ENCODE measurements at places on chromosomes 3 and 15. TPM values are rescaled to one million over a fixed set of nuclear protein-coding genes. Genes with fewer than 3 reads are reported as not detected.

DNA sequence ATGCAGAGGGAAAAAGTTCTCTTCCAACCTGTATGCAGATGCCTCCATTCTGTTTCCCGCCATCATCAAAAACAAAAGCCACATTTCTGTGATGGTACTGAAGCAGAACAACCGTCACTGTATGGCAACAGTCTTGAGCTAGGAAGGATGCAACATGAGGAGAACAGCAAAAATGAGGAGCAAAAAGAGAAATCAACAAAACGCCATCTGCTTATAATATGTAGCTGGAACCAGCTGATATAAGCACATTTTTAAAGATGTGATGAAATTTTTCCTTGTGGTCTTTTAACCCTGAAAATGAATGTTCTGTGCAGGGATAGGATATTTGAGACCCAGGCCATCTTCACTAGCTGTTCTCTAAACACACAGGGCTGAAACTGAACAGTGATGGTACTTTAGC is 287.0 kb downstream of the ZIC4 start:
- no peak overlapping the region for H3K27ac ChIP-seq
- no peaks in the 10 kb centered on the region for H3K27me3 ChIP-seq
- DNase-seq, result no peak

- no peak overlapping the region for H3K27ac ChIP-seq
- H3K4me1 ChIP-seq, result no peaks in the 10 kb centered on the region
- H3K27me3 ChIP-seq, result no peaks in the 10 kb centered on the region
- no peak overlapping the region for H3K4me3 ChIP-seq
These were observed 51.4 kb downstream of the HES1 start for GRCh38 chr3:194187233-194187944.

DNA sequence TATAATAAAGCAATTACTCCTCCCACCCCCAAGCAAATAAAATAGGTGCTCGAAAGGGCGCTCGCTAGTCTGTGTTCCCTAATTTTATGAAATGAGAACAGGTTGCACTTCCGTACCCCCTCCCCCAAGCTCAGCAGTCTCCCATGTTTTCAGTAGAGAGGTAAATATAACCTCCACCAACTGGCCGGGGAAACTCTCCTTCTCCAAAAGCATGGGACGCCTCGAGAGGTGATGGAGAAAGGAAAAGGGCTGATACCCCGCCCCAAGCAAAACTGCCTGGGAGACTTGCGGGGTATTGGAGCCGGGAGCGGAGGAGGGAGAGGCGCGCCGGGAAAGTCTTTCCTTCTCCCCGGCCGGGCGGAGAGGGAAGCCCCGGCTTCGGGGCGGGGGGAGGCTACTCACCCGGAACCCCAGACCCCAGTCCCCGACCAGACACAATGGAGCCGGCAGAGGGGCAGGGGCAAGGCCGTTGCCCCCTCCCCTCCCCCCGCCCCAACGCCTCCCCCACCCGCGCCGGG is 605 bp downstream of the DCUN1D1 start:
- peak overlapping the region; percentile 89 for H3K4me3 ChIP-seq
- H3K27me3 ChIP-seq, result no peaks in the 10 kb centered on the region
- no peak for DNase-seq
- H3K36me3 ChIP-seq, result no peaks in the 10 kb centered on the region

DNA sequence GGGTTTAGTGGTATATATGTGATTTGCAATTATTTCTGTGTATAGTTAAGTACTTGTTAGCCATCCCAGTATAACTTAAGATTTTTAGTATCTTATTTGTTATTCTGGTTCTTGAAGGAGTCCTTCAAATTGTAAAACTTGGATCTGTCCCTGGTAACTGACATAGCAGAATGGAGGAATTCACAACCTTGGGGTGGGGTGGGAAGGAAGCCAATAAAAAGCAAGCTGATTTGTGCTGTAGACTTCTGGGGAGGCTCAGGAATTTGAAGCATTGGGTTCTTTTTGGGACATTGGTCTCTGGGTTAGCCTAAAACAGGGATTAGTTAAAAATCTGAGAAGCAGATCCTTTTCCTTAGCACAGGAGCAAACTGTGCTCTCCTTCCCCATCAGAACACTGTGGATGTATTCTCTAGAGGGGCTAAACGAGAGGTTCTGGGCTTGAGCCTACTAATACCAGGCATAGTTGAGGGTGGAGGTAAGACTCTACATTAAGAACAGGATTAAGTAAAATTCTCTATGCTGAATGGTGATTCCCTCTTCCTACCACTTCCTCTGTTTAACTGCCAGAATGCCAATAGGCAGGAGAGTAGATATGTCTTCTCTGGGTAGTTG is 42.2 kb downstream of the GMPS start:
- H3K36me3 ChIP-seq, result peaks cover 11% of the 10 kb centered on the region
- H3K4me1 ChIP-seq, result no peaks in the 10 kb centered on the region
- H3K4me3 ChIP-seq, result no peak overlapping the region

DNA sequence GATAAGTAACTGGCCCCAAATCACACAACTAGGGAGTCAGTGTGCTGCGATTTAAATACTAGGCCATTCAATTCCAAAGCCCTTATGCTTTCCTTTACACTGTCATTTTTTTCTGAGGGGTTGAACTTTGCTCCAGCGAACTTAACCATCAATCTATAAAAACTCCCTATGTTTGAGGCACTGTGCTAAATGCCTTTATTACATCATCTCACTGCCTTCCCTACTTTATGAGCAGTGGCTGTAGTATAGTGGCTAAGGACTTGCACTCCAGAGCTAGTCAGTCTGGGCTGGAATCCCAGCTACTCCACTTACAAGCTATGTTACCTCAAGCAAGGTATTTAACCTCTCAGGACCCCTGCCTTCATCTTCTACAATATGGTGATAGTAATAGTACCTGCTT is 26.9 kb upstream of the WDR72 start:
- H3K4me1 ChIP-seq, result no peaks in the 10 kb centered on the region
- H3K27me3 ChIP-seq, result no peaks in the 10 kb centered on the region
- no peak overlapping the region for H3K4me3 ChIP-seq
- H3K27ac ChIP-seq, result no peak overlapping the region

- no peak overlapping the region for H3K27ac ChIP-seq
- H3K36me3 ChIP-seq, result no peaks in the 10 kb centered on the region
- no peak for DNase-seq
These were observed 217.6 kb downstream of the TPRG1 start for GRCh38 chr3:189389346-189389745.

GRCh38 chr3:125129512-125129997 is 73.8 kb upstream of the HEG1 start:
- no peak for DNase-seq
- H3K4me1 ChIP-seq, result peaks cover 15% of the 10 kb centered on the region
- H3K4me3 ChIP-seq, result no peak overlapping the region
- peak overlapping the region; percentile 74 for H3K27ac ChIP-seq
- no peaks in the 10 kb centered on the region for H3K27me3 ChIP-seq

DNA sequence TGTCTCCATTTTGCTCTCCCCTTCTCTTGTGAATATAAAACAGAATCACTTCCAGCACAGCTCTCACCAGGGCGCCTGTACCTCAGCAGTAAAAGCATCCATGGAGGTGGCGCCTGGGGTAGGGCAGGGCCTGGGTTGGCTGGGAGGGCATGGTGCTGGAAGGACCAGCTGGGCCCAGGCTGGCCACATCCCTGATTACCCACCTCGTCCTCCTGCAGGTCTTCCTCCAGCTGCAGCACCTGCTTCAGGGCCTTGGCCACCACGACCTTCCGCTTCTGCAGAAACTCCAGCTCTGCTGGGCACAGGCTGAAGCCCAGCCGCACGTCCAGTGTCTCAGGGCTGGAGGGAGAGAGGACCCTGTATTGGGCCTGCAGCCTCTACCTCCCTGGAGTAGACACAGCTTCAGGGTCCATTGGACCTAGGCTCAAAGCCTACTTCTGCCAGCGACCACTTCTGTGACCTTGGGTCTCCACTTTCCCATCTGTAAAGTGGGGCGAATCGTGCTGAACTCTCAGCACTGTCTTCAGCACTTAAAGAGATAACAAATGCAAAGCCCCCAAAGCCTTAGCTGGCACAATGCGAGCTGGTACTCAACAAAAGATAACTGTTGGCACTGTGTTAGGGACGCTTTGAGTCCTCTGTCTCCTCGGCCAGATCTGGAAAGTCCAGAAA is 23.8 kb downstream of the PLA2G4E start:
- H3K27me3 ChIP-seq, result no peaks in the 10 kb centered on the region
- H3K27ac ChIP-seq, result no peak overlapping the region
- DNase-seq, result peak; percentile 42

DNA sequence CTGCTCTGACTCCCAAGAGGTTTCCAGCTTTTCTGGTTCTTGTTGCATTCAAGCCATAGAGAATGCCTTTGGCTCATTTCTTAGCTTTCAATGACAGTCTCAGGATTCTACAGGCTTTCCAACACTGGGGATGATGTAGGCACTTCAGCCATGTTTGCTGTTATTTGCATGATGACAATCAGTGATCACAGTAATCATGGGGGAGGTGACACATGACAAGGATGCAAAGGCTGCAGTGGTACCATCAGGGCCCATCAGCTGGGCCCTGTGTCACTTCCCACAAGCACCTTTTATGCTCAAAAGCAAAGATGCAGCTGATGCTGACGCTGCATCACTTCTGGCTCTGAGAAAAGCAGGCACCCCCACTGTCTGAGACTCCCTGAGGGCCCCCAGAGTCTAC is 18.6 kb downstream of the EPHB1 start:
- H3K27me3 ChIP-seq, result no peaks in the 10 kb centered on the region
- DNase-seq, result no peak
- H3K4me1 ChIP-seq, result no peaks in the 10 kb centered on the region
- no peak overlapping the region for H3K27ac ChIP-seq

DNA sequence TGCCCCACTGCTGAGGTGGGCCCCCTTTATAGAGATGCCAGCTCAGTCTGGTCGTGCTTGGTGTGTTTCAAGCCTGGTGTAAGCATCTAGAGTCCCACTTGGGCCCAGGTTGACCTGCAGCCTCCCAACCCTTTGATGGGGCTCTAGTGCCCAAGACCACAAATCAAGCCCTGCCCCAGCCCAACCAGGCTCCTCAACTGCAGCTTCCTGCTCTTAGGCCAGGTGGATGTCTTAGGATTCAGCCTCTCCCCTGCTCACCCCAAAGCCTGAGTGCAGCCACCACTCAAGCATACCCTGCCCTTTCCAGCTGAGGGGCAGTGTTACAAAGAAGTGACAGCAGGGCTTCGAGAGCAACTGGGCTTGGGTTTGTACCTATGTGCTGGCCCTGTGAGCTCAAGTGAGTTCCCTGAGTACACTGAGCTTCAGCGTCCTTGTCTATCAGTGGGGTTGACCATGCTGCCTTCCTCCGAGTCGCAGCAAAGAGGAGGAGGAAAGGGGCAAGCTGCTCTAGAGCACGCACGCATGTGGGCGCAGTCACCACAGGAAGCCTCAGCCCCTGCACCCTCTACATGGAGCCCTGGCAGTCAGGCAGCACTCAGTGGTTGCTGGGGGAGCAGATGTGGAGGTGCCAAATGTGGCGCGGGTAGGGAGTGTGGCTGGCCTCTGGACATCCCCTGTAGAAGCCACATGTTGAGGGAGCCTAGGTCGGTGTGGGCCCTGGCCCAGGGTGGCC is 120.7 kb downstream of the EEFSEC start:
- H3K36me3 ChIP-seq, result peaks cover 13% of the 10 kb centered on the region
- H3K4me3 ChIP-seq, result no peak overlapping the region
- no peaks in the 10 kb centered on the region for H3K27me3 ChIP-seq
- H3K4me1 ChIP-seq, result peaks cover 11% of the 10 kb centered on the region

DNA sequence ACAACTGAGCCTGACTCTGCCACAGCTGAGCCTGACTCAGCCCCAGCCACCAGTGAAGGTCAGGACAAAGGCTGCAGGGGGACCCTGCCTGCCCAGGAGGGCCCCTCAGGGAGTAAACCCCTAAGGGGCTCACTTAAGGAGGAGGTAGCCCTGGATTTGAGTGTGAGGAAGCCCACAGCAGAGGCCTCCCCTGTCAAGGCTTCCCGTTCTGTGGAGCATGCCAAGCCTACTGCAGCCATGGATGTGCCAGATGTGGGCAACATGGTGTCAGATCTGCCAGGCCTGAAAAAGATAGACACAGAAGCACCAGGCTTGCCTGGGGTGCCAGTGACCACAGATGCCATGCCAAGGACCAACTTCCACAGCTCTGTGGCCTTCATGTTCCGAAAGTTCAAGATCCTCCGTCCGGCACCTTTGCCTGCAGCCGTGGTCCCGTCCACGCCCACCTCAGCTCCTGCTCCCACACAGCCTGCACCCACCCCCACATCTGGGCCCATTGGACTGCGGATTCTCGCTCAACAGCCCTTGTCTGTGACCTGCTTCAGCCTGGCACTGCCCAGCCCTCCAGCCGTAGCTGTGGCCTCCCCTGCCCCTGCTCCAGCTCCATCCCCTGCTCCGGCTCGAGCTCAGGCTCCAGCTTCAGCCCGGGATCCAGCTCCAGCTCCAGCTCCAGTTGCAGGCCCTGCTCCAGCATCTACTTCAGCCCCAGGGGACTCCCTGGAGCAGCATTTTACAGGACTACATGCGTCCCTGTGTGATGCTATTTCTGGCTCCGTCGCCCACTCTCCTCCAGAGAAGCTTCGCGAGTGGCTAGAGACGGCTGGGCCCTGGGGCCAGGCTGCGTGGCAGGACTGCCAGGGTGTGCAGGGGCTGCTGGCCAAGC is 6.2 kb downstream of the C15orf39 start:
- H3K27me3 ChIP-seq, result no peaks in the 10 kb centered on the region
- H3K4me1 ChIP-seq, result peaks cover 26% of the 10 kb centered on the region

- peaks cover 5% of the 10 kb centered on the region for H3K4me1 ChIP-seq
- DNase-seq, result no peak
- no peaks in the 10 kb centered on the region for H3K27me3 ChIP-seq
- H3K27ac ChIP-seq, result no peak overlapping the region
These were observed 62.5 kb downstream of the TRIM69 start for GRCh38 chr15:44798826-44799225.

DNA sequence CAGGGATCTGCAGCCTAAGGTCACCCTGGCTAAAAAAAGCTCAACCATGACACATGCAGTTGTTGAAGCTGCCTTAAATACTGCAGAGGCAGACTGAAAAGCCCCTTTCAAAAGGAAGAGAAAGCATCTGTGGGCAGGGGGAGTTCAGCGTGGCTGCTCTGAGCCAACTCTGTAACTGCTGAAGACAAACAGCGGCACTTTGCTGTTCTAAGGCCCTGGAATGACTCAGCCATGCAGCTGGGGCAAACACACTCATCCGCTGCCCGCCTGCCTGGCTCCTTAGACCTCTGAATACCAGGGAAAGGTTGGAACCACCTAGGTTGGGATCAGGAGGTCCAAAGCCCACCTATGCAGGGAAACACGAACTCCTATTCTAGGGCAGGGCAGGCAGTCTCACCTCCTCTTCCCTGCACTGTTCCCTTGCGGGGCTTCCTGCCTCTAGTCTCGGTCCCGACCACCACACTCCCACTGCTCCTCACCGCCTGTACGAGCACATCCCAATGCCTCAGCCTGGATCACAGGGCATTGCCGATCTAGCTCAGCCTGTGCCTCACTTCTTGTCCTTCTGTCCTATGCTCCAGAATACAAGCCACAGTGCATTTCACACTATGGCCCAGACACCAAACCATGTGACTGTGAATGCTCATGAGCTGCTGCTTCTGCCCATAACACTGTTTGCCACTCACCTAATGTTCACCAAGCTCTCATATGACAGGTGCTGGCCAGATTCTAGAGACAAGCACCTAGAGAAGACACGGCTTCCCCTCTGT is 6.6 kb upstream of the MUSTN1 start:
- DNase-seq, result no peak
- H3K27me3 ChIP-seq, result no peaks in the 10 kb centered on the region
- H3K36me3 ChIP-seq, result peaks cover 26% of the 10 kb centered on the region
- H3K27ac ChIP-seq, result no peak overlapping the region
- H3K4me1 ChIP-seq, result peaks cover 22% of the 10 kb centered on the region
- H3K4me3 ChIP-seq, result no peak overlapping the region

NEK4 gene
- 21.0 TPM for total RNA-seq

ZNF385D gene
- 1.8 TPM for total RNA-seq

PAK6 gene
- total RNA-seq, result 4.5 TPM

LRRIQ4 gene
- total RNA-seq, result not detected

SENP8 gene
- 0.55 TPM for total RNA-seq

LRRC58 gene
- total RNA-seq, result 13.6 TPM

GABRR3 gene
- not detected for total RNA-seq

OR5K2 gene
- not detected for total RNA-seq
